H9 (cell line): ENCODE measurements at places on chromosomes 11 and 22.

GRCh38 chr22:49688516-49689254 is 139.0 kb downstream of the BRD1 start:
- peak; percentile 22 for DNase-seq
- H3K4me3 ChIP-seq, result no peak overlapping the region
- H3K36me3 ChIP-seq, result no peaks in the 10 kb centered on the region; the same call in 1 of the 2 replicates
- H3K27me3 ChIP-seq, result no peaks in the 10 kb centered on the region

- no peak overlapping the region for H3K27ac ChIP-seq
- H3K27me3 ChIP-seq, result no peaks in the 10 kb centered on the region
- no peak overlapping the region for H3K4me3 ChIP-seq
- no peaks in the 10 kb centered on the region for H3K36me3 ChIP-seq
Observed at GRCh38 chr11:78801161-78801884, 226.7 kb upstream of the NARS2 start.

- no peak for DNase-seq
- H3K27ac ChIP-seq, result no peak overlapping the region
- H3K27me3 ChIP-seq, result no peaks in the 10 kb centered on the region
- H3K4me1 ChIP-seq, result no peaks in the 10 kb centered on the region
Observed at GRCh38 chr11:18245396-18245795, 3.1 kb downstream of the SAA2 start.

DNA sequence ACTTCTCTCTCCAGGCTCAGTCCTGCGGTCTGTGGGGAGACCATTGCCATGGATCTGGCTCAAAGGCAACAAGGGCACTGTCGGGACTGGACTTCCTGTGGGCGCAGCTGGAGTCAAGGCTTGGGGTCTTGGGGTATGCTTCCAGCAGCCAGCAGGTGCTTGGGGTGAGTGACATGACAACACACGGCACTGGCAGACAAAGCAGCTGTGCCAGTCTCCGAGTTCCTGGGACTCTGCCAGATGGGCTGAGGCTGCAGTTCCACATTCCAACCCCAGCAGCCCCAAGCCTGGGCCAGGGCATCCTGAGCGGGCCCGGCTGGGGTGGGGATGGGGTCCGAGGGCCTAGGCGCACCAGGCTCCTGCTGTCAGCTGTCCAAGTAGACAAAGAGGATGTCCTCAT is 12.3 kb downstream of the GUCD1 start:
- no peak for DNase-seq
- H3K27ac ChIP-seq, result no peak overlapping the region
- no peak overlapping the region for H3K4me3 ChIP-seq
- H3K36me3 ChIP-seq, result peaks cover 70% of the 10 kb centered on the region
- H3K27me3 ChIP-seq, result no peaks in the 10 kb centered on the region

GRCh38 chr11:1437500-1437899 is 47.8 kb downstream of the BRSK2 start:
- H3K27me3 ChIP-seq, result no peaks in the 10 kb centered on the region
- no peak overlapping the region for H3K4me3 ChIP-seq
- H3K27ac ChIP-seq, result no peak overlapping the region
- H3K36me3 ChIP-seq, result peaks cover 2% of the 10 kb centered on the region; the same call in 1 of the 3 replicates

DNA sequence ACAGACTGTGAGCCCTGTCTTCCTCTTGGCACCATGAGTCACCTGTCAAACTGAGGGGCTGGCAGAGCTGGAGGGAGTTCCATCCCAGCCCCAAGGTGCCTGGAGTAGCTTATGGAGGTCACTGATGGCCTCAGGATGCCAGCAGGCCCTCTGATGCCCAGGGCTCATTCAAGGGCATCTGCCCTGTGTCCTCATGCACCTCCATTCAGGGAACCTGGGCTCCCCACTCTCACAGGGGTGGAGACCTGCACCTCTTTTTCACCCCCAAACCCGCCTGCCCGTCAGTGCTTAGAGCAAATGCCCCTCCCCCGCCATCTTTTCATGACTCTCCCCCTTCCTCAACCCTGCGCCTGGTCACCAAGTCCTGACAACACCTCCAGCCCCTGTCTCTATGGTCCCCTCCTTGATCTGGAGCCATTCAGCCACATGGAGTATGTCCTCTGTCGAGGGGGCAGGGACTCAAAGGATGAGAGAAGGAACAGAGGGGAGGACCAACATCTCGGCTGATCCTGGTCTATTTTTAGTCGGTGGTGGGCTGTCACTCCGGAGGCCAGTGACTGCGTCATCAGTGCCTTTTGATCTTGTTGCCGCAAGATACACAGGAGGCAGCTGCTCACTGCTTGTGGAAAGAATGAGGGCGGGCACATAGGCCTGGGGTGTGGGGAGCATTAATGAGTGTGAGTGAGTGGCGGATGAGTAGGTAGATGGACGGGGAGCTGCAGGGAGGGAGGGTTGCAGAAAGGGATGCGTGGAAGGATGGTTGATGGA is 72.2 kb downstream of the CDKN1C start:
- peaks cover 3% of the 10 kb centered on the region; the same call in 1 of the 2 replicates for H3K27me3 ChIP-seq
- H3K27ac ChIP-seq, result no peak overlapping the region
- H3K4me1 ChIP-seq, result no peaks in the 10 kb centered on the region
- no peak for DNase-seq

- H3K27ac ChIP-seq, result no peak overlapping the region
- H3K4me3 ChIP-seq, result no peak overlapping the region
- no peaks in the 10 kb centered on the region for H3K4me1 ChIP-seq
- no peaks in the 10 kb centered on the region for H3K27me3 ChIP-seq
- H3K36me3 ChIP-seq, result peaks cover 28% of the 10 kb centered on the region
Observed at GRCh38 chr22:50443801-50444625, 30.8 kb downstream of the SBF1 start.

GRCh38 chr11:67466962-67467771 is 1.9 kb downstream of the TMEM134 start:
- no peaks in the 10 kb centered on the region; the same call in 1 of the 2 replicates for H3K4me1 ChIP-seq
- peak overlapping the region; percentile 87 for H3K4me3 ChIP-seq
- no peak overlapping the region for H3K27ac ChIP-seq
